ENCODE measurements at places on chromosomes 12 and 14.

GRCh38 chr12:12534166-12534866 is 28.3 kb downstream of the DUSP16 start:
- DNase-seq = no peak

DNA sequence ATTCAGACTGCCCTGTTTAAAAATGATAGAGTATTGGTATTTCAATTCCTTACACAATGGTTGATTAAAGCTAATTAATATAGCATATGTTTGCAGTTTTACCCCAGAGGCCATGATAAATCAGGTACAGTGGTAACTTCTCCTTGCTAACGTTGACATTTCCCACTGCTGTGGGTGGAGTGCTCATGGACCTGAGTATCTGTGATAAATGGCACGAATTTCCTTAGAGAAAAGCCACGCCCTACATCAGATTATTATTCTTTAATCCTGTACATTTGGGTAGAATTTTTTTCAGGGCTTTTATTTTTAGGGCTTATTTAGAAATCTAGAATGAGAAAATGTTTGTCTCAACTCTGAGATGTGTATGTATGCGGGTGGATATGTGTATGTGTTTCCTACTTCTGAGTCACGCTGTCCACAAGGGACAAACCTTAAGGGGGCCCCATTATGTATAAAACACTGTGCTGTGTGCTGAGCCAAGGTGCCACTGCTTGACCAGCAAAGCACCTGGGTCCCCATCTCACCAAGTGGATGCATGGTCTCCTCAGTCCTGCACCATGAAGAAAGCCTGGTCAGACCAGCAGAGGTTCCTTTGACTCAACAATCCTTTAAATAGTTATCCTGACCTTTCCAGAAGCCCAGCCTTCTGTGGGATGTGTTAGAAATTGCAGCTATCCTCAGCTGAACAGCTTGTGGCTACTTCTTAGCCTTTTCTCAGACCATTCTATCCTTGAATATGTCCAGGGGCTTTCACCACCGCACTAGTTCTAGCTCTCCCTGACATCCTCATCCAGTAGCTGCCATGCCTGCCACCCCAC is 57.9 kb upstream of the STK38L start:
- peak; percentile 71 for DNase-seq

DNA sequence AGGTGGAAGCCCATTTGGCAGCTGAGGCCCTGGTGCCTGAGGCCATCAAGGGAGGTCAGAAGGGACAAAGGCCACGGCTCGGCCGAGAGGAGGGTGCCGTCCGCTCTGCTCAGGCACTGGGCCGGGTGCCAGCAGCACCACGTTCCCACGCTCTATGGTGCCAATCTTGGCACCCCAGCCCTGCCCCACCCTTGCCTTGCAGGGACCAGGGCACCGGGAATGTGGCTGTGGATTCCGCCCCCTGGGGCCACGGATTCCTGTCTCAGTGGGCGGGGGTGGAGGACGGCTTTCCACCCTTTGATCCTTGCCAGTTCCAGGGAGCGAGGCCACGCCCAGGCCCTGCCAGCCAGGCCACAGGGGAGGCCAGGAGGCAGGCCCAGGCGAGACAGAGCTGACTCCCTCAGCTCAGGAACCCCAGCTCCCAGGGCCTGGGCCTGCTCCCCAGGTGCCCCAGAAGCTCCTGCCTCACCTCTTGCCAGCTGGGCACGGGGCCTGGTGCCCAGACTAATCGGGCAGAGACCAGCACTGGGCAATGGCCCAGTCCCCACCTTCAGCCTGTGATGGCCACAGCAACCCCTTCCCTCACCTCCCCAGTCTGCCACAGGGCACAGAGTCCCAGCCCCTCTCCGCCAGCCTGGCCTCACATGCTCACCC is 26.4 kb upstream of the GPR132 start:
- no peak for DNase-seq

DNA sequence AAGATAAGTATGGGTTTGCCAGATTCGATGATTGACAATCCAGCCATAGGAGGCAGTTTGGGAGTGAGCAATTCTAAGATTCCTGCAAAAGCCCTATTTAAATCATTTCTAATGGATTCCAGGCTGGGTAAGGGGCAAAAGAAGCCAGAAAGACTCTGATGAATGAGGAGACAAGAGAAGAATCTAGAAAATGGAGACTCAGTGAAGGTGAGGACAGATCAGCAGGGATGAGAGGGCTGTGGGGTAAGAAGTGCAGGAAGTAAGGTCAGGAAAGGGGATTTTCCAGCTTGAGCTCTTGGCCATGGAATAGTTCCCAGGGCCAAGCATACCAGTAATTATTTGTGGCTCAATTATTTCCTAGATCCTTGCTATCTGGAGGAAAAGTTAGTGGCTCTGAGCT is 87.3 kb downstream of the TMX1 start:
- peak; percentile 36 for DNase-seq

DNA sequence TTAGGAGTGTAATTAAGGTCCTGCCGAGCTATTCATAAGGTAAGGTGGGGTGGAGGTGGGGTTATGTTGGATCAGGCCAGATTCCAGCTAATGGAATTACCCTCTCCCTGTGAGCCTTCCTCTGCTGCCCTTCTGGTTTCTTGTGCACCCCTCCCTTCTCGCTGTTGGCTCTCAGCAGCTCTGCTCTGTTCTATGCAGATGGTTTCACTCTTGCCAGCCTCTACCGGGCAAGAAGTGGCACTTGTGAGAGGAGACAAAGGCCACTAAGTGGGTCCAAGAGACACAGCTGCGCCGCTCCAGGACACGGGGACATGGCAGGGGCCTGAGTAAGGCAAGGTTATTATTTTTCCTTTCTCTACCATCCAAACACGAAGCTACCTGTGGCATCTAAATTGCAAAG is 334.4 kb downstream of the EMP1 start:
- DNase-seq = no peak

DNA sequence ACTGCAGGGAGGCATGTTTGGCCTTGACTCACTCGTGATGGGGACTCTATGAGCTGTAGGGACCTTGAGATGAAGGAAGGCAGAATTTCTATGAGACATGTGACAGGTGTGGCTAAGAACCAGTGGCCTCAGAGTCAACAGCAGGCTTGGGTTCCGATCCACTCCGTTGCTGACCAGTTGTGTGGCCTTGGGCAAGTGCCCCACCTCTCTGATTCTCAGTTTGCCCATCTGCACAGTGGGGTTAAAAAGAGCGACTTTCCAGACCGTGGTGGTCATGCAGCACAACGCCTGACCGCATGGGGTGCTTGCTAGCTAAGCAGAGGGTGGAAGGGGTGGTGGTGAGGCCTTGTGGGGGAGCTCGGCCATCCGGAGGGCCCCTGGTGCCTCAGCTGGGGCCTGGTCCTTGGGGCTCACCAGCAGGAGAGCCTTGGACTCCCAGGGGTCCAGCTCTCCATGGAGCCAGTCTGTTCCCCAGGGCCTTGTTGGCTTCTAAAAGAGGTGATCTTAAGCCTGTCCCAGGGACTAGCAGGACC is 18.5 kb downstream of the PAPLN start:
- no peak for DNase-seq

DNA sequence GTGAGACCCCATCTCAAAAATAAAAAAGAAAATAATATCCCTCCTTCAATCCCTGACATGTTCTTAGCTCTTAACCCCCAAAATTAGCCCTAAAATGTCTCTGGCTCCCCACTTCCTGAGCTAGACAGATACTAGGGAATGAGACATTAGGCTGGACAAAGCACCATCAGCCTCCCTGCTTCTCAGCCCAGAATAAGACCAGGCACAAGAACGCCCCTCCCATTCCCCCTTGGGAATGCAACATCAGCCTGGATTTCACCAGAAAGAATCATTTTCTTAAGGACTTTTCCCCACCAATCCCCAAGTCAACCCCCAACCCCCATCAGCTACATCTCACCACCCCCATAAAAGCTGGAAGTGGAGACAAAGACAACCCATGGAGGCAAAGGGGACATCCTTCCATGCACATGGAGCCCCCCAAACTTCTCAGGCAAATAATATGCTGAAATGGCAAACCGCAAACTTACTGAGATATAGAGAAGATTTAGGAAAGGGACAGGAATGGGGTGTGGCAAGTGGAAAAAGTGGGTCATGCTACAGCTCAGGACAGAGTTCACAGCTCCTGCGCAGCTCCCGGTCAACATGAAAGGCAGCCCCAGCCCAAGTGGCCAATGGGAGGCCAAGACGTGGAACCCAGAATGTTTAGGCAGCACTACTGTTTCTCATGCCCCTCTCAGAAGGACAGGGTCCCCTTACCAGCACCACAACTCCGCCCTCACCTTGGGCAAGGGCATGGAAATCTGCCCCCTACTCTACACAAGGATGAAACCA is 2.7 kb downstream of the CHD4 start:
- no peak for DNase-seq

DNA sequence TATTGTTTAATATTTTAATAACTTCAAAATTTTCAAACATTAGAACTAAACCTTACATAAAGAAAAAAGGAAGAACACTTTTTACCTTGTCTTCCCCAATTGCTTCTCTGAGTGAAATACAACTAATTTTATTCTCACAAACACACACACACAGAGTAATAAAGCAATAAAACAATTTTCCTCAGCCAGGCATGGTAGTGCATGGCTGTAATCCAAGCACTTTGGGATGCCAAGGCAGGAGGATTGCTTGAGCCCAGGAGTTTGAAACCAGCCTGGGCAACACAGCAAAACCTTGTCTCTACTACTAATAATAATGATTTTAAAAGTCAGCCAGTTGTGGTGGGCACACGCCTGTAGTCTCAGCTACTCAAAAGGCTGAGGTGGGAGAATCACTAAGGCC is 13.1 kb downstream of the PPP1R12A start:
- no peak for DNase-seq

DNA sequence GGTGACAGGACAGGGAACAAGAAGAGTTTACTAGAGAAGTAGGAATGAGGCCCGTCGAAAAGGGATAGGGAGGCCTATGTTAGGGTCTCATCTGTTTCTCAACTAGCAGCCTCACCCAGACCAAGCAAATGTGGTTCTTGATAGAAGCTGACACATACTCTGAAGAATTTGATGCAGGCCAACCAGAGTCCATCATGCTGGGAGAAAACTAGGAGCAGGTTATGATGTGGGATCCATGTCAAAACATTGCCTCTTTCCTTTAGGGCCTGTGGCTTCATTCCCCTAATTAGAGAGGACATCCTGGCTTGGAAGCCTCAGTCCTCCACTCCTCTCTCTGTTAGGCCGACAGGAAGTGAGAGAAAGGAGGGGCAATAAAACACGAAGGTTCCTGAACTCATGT is 122.8 kb downstream of the NTF3 start:
- DNase-seq = peak; percentile 47

DNA sequence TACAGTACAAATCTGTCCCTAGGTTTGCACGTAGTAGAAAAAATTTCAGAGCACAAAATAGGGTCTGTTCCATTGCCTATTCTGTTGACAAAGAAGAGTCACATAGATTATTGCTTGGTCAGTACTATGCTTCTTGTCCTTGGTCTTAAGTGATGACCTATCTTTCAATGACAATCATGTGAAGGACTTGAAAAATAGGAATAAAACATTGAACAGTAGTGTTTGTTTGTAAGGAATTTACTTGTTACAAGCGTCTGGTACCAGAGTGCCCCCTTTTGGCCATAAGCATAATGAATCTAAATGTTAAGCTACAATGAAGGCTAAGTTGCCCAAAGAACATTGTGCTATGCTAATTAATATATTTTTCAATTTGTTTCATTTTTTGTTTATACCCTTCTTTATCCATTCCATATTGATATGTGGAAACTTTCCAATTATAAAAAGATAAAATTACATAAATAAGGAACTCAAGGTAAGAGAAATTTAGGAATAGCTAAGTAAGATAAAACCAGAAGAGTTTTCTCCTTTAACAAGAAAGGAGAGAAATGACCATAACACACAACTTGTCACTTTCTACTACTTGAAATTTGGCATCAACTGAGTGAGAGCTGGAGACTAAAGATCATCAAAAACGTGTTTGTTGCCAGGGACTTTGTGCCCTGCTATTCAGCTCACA is 204.7 kb downstream of the EPS8 start:
- peak; percentile 53 for DNase-seq

GRCh38 chr12:21330682-21331253 is 3.9 kb downstream of the SLCO1A2 start:
- peak; percentile 2 for DNase-seq

DNA sequence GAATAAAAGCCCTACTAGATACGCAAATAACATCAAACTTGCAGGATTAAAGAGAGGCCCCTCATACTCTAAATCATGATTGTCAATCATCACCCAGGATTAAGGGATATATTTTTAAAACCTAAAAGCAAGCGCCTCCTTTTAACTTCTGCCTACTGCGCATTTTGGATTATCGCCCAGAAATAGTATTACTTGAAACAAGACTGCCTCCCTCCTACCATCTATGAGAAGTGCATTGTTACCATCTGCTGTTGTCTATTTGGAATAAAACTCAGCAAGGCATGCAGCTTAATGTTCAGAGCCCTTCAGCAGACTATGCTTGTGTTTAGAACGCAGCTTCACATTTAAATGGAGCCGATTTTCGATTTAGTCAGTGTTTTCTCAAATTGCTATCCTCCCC is 79.6 kb downstream of the EXOC5 start:
- no peak for DNase-seq

DNA sequence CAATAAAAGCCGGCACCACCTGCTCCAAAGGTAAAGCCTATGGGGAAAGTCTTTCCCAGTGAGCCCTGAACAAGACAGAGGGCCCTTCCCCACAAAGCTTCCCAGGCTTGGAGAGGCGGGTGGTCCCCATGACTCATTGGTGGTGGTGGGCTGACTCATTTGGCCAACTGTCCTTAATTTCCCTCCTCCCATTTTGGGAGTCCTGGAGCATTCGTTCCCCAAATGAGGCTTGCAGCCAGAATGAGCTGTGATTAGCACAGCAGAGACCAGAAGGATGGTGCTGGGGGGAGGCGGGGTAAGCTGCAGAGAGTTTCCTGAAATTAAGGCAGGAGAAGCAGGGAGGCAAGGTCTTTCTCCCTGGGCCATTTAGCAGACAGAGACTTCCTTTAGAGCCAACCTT is 241.7 kb downstream of the DPF3 start:
- DNase-seq = peak; percentile 68

DNA sequence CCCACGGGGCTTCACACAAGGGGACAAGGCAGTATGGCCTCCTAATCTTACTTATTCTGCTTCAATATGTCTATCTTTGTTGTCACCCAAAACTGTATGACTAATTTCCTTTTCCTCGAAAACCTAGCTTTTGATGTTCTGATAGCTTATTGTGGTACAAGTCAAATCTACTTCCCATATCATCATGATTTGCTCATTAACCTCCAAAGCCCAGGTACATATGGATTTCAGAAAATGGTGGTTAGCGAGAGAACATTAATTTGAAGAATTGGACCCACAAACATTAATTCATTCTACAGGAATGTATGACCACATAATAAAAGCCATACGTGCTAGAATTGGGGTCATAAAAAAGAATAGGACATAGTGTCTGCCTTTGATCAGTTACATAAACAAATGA is 412.5 kb downstream of the CCDC91 start:
- no peak for DNase-seq

- DNase-seq = peak; percentile 35
These were observed 21.4 kb downstream of the ABCB9 start for GRCh38 chr12:122944605-122945592.

- no peak for DNase-seq
These were observed 10.1 kb downstream of the RAP1B start for GRCh38 chr12:68620519-68621471.

Measured in astrocyte (in vitro differentiated cells and primary cell).